ENCODE measurements at places on chromosomes 2 and 18. TPM values are rescaled to one million over a fixed set of nuclear protein-coding genes. Genes with fewer than 3 reads are reported as not detected.
A peak's percentile ranks its signal among the peaks of the same experiment; 100 is the strongest.

DNA sequence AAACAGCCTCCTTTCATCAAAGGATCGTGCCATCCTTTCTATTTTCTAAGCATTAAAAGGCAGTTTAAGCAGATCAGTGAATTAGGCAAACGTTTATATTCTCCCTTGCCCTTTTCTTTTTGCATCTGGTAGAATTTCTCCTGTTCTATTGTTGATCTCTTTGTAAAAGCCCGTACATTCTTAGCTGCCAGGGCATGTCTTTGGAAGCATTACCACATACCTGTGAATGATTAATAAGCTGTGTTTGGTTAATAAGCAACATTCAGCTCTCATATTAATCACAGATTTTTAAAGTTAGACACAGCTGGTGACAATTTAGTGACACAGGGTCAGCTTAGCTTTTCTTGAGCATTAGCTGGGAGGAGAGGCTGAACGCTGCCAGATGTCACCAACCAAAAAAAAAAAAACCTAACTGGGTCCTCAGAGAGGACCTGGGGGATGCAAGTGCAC, 33.8 kb upstream of the CYP1B1 start:
- no peak for DNase-seq

DNA sequence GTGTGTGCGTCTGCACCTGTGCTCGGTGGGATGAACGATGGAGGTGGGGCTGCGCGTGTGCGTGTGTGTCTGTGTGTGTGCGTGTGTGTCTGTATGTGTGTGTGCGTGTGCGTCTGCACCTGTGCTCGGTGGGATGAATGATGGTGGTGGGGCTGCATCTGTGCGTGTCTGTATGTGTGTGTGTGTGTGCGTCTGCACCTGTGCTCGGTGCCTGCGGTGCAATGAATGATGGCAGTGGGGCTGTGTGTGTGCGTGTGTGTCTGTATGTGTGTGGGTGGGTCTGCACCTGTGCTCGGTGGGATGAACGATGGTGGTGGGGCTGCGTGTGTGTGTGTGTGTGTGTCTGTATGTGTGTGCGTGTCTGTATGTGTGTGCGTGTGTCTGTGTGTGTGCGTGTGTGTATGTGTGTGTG, 48.5 kb upstream of the CTDP1 start:
- no peak for DNase-seq

DNA sequence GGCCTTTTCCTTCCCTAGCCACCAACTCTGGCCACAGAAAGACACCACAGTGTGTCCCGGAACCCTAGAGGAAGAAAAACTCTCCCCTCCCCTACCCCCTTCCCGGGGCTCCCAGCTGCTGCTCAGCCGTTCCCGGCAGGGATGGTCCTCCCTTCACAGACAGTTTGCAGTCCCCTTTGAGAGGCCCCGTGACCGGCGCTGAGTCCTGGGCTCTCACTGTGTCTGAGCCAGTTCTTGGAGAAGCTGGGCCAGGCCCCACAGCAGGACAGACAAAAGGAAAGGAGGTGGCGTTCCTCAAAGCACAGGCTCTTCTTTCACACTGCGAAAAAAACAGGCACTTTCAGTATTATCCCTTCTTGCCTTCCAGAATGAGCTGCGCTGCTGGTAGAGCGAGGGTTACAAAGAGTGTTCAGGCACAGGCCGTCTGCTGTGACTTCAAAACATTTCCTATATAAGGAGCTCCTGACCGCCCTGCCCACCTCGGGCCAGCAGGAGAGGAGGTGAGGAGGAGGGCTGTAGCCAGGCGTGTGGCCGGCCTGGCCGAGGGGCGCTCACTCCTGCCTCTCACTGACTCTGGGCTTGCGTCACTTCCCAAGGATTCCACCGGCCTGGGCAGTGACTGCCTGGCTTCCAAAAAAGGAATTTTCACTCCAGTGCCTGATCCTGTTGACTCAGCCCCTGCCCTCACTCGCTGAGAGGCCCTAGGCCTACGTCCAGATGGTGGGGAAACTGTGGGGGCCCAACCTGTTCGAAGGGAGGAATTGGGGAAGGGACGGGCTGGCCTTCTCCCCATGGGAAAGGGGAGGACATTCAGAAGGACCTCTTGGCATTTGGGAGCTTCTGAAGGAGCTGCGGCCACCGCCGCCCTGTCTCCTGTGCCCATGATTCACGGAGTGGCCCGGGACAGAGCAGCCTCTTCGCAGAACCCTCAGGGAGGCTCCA, 24.9 kb downstream of the CIDEA start:
- DNase-seq: peak; percentile 92

GRCh38 chr2:25505622-25506021, 163.9 kb upstream of the DNMT3A start:
- no peak for DNase-seq

- DNase-seq: peak; percentile 56
Observed at GRCh38 chr2:165015052-165015642, 59.8 kb upstream of the SLC38A11 start.

ZNF514 gene
- 5.0 TPM for total RNA-seq

DNA sequence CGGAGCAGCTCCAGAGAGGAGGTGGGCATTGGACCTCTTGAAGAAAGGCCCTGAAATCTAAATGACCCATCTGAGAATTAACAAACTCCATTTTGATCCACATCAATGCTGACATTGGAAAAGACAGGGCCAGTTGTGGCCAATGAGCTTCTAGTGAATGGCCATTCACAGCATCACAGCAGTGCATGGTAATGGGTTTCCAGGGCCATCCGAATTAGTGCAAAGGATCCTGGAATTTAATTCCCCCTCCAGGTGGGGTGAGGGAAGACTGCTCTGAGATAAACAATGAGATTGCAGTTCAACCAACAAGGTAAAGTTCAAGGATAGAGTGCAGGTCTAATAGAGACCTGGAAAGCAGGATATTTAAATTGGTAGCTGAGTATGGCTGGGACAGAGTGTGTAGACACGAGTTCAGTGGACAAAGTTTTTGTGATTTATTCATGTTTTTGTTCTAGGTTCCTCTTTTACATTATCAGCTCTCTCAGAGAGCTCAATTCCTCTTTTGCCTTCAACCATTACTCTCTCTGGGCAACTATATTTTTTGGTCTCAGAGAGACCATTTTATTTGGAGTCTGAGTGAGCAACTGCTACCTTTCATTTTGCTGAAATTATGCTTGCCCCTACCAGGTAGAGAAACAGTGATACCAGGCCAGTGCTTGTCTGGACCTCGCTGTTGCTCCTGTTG, 5.0 kb downstream of the TACR1 start:
- DNase-seq: no peak

DNA sequence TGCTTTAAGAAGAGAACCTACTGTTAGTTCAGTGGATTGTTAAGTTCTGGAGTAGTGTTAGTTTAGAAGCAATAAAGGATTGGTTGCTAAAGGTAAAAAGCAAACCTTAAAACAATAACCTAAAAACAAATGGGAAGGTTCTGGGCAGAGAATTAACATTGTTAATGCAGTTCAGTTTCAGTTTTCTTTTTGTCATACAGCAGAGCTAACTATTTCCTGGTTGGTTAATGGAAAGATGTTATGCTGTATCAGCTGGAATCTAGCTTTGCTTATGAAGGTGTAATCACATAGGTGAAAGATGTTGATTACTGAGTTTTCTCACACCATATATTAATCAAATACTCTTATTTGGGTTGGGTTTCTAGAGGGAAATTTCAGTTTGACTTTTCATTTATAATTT, 23.8 kb downstream of the SMAD4 start:
- DNase-seq: no peak

GRCh38 chr2:85133751-85134254, 611 bp downstream of the TCF7L1 start:
- peak; percentile 49 for DNase-seq

DNA sequence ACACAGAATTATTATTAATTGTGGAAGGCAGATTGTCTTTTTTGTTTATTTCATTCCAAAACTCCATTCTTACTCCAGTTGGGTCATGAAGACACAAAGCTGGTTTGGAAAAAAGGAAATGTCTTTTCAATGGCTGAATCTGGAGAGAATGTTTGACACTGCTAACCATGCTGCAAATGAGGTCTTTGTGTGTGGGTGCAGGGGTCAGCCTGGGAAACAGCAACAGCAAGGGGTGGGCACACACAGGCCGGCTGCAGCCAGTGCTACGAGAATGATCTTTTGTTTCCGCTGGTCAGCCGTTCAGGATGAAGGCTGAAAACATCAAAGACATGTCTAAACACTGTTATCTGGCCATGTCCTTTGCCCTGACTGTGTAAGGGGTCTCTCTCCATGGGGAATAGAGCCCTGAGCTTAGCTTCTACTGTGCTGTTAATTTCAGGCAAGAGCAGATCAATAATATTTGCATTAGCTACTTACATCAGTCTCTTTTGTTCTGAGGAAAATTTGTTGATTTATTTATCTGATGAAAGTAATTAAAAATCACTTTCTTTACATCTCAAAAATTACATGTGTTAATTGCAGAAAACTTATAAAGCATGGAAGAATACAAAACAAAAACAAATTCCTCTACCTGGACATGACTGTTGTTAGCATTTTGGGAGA, 33.3 kb upstream of the E2F6 start:
- no peak for DNase-seq

Data from MG63 (cell line).